Fibroblast of villous mesenchyme (primary cell): ENCODE measurements at places on chromosomes 7 and 10. TPM values are rescaled to one million over a fixed set of nuclear protein-coding genes. Genes with fewer than 3 reads are reported as not detected.

- no peak for DNase-seq
Observed at GRCh38 chr10:118243907-118244306, 98.2 kb downstream of the FAM204A start.

DNA sequence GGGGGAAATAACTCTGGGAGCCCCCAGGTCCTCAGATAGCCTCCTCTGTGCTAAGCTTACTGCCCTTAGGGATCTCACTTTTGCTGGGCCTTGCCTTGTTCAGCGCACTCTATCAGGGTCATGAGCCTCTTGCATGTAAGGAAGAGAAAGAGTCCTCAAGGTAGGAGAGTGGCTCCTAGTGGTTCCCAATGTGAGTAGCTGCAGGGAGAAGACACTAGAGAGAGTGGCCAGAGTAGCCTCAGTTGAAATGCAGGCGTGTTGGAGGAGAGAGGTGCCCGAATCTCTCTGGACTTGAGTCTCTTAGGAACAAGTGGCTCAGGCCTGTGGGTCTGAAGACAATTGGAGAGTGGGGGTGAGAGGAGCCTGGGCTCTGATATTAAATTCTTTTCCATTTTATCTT, 94.3 kb upstream of the SORCS3 start:
- no peak for DNase-seq

DNA sequence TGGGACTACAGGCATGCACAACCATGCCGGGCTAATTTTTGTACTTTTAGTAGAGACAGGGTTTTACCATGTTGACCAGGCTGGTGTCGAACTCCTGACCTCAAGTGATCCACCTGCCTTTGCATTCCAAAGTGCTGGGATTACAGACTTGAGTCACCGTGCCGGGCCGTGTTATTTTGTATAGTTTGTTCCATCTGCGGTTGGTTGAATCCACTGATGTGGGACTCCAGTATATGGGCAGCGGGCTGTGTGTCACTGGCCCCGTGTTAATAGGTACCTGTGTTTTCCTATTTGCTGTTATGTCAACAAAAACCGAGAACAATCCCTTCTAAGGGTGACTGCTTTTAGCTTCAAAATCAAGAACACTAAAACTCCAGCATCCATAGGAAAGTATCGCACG, 297.6 kb upstream of the PITRM1 start:
- no peak for DNase-seq

- no peak for DNase-seq
Observed at GRCh38 chr10:10873289-10873688, 144.4 kb upstream of the CELF2 start.

DNA sequence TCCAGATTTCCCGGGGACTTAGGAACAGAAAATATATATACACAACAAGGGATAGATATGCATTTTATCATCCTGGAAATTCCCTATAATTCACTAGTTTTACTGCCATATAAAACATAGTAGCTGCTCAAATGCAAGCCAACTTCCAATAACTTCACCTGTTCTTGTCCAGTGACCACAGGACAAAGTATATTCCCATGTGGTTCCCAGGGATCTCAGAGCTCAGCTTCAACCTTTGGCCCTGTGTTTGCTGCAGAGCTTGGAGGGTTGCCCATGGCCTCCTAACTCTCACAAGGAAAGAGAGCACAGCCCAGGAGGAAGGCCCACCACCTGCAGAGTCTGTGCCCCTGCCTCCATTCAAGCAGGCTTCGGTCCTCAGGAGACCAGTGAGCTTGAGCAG, 4.5 kb upstream of the DRGX start:
- DNase-seq, result no peak

Gene GATA3
- total RNA-seq, result not detected in 2 replicates

- DNase-seq, result peak; percentile 99
Observed at GRCh38 chr10:122953902-122954730, at the start of gene C10orf88. Gene C10orf88 (minus strand): TSS chr10:122954227. CDS start chr10:122954178, 49 bp downstream.
